Non-pigmented ciliary epithelial cell (primary cell): ENCODE measurements at places on chromosomes 12 and 14.

DNA sequence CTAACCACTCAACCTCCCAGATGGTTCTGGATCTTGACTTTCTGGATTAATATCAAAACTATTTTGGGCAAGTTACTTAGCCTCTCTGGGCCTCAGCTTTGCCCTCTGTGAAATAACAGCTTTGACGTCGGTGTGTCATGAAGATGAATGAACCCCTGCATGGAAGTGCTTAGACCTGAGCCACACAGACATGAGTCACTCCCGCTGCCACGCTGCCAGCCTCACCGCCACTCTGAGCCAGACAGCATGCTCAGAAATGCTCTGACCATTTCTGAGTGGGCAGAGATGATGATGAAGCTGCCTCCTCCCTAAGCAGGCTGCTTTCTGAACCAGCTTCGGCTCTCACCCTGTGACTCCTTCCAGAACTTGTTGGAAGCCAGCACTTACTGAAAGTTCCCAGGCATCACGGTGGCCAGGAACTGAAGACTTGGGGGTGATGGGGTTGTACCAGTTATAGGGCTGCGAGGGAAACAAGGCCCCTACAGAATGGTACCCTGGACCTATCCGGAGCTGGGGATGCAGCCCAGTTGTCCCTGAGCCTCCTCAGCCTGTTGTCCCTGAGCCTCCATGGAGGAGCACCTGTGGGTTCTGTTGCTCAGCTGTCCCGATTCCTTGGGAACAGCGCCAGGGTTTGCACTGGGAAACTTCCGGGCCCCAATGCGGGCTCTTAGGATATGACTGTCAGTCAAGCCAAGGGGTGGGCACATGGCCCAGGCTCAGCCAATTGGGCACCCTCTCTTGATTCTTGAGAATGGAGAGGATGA lies 2.0 kb upstream of the CCDC197 start:
- DNase-seq, result peak; percentile 1

GRCh38 chr12:92079054-92079385 lies 66.6 kb downstream of the BTG1 start:
- no peak for DNase-seq

DNA sequence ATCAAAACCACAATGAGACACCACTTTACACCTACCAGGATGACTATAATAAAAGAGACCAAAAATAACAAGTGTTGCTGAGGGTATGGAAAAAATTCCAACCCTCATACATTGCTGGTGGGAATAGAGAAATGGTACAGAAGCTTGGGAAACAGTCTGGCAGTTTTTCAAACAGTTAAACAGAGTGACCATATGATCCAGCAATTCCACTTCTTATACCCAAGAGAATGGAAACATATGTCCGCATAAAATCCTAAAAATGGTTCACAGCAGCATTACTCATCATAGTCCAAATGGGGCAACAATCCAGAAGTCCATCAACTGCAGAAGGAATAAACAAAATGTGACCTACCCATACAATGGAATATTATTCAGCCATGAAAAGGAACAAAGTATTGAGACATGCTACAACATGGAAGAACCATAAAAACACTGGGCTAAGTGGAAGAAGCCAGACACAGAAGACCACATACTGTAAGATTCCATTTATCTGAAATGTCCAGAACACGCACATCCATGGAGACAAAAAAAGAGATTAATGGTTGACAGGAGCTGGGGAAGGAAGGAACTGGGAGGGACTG lies 44.5 kb downstream of the CHGA start:
- no peak for DNase-seq

DNA sequence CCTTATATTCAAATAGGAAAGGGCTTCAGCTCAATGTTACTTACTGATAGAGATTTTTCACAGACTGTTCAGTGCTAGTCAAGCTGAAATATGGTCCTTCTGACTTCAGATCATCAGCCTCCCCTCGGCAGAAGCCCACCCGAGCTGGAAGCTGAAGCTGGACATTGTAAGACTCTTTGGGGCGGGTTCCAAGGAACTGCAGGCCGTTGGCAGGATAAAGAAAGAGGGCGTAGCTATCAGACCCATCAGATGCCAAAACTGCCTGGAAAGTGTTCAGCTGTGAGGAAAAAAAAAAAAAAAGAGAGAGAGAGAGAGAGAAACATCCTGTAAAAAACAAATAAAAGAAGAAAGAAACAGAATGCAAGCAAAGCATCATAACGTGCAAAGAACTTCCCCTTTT lies 8.8 kb downstream of the NID2 start:
- no peak for DNase-seq

DNA sequence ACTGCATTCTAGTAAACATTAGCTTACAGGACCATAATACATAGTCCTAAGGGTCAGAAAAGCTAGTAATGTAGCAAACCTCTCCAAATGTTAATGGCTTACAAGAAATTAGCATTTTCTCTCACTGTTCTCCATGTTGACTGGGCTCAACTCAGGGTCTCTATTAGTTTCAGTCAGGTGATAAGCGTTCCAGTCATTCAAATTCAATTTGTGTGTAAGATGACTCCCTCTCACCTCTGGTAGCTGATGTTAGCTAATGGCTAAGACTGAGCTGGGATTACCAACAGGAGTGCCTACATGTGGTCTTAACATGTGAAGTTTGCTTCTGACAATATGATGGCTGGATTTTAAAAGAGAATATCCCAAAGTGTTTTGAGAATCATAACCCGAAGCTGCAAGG lies 630.5 kb upstream of the USP15 start:
- DNase-seq, result no peak

GRCh38 chr12:57449375-57449774 lies 5.7 kb upstream of the INHBE start:
- no peak for DNase-seq

GRCh38 chr14:89618811-89619551 lies 201.9 kb upstream of the FOXN3 start:
- no peak for DNase-seq

GRCh38 chr12:47860279-47860841 lies 40.7 kb upstream of the HDAC7 start:
- DNase-seq, result no peak

DNA sequence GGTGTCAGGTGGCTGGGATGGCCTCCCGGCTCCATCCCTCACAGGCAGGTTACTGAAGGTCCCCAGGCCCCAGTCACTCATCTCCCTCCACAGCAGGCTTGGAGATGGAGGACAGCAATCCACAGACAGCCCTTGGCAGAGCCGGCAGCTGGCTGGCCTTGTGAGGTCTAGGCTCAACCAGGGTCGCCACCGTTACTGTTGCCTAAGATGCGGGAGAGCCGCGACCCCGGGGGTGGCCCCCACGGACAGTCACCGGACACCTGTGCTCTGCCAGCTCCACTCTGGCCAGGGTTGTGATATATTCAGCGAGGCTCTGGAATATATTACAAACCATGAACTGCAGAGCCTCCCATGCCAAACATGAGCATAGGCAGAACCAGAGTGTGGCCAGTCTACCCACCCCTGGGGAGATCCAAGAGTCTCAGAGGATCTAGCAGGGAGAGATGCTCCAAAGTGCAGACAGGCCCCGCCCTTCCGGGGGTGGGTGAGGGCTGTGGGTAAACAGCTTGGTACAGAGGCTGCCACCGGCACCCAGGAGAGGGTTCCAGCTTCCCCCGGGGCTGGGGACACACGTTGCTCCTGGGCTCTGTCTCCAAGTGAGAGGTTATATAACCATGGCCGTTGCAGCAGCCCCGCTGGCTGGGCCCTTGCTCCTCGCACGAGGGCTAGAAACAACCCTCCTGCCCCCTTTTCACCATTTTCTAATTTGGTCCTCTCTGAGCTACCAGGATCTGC lies 55.9 kb upstream of the DIO3 start:
- DNase-seq, result no peak

GRCh38 chr12:108838194-108839017 lies 19.0 kb downstream of the SSH1 start:
- DNase-seq, result peak; percentile 100

DNA sequence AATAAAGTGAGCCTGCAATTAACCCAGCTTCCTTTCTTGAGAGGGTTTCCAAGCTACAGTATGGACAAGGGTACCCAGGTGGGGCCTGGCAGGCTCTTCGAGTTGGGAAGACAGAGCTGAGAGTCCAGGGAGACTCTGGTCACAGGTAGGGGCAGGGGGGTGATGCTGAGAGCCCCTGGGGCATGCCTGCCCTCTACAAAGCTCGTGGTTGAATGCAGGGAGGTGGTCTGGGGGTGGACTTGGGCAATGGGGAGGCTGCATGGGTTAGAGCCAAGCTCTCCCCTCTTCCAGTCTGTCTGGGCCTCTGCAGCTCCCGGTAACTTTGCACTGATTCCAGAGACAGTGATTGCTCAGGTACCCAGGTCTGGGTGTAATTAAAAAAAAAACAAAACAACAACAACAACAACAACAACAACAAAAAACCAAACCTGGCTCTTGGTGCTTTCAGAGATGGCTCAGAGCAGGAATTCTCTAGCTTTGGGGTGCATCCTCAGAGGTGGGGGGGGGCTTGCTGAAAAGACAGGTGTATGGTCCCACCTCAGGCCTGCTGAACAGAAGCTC lies 30.8 kb upstream of the PPP2R5C start:
- no peak for DNase-seq

DNA sequence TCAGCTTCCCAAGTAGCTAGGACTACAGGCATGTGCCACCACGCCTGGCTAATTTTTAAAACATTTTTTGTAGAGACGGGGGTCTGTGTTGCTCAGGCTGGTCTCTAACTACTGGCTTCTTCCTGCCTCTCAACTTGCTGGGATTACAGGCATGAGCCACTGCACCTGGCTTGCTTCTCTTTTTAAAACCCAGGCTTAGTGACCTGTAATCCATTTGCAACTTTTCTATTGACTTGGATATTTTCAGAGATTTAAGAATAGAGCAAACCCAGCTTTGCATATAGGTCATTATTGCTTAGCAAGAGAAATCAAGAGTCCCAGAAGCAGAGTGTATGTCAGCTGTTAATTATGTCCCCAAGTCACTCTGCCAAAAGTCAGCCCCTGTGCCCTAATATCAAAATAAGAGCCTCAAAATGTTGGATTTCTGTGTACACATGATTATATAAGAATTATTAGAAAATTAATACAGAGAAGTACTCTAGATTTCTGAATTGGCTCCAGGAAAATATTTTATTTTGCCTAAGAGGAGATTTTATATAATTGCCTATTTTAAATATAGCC lies 24.9 kb downstream of the TCP11L2 start:
- no peak for DNase-seq

GRCh38 chr12:128982933-128983332 lies 129.7 kb downstream of the GLT1D1 start:
- DNase-seq, result no peak

DNA sequence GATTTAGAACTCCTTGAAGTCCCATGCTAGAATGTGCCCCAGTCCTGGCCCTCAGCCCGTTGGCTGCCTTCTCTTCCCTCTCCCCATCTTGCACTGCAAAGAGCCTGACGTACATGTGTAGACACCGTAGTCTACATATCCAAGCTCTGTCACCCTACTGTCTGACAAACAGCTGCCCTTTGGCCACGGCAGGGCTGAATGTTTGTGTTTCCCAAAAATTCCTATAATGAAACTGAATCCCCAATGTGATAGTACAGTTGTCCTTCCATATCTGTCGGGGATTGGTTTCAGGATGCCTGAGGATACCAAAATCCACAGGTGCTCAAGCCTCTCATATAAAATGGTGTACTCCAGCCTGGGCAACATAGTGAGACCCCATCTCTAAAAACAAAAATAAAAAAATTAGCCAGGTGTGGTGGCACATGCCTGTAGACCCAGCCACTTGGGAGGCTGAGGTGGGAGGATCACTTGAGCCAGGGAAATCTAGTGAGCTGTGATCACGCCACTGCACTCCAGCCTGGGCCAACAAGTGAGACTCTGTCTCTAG lies 12.3 kb upstream of the TFCP2 start:
- DNase-seq, result no peak

DNA sequence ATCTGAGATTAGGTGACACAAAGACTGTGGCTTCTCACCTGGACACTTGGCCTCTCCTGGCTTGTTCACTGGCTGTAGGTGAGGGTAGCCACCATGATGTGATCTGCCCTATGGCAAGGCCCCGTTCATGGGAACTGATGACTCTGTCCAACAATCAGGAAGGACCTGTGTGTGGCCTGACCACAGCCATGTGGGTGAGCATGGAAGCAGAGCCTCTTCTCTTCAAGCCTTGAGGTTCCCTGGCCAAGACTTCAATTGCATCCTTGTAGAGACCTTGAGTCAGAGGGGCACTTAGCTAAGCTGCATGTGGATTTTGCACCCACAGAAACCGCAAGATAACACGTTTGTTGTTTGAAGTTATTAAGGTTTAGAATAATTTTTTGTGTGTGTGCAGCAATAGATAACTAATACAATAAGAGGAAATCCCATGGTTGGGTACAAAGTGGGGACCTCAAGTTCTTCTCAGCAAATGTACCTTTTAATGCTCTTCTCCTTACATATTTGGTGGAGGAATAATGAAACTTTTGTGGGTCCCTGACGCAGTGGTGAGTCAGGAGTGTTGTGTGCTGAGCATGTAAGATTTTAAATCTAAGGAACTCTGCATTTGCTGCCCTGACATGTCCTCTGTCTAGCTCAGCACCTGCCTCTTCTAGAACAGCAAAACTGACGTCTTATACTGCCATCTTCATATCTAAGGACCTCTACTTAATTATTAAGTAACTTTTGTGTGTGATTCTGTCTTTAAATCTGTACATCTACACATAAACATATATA lies 27.5 kb upstream of the PLEKHG7 start:
- no peak for DNase-seq

DNA sequence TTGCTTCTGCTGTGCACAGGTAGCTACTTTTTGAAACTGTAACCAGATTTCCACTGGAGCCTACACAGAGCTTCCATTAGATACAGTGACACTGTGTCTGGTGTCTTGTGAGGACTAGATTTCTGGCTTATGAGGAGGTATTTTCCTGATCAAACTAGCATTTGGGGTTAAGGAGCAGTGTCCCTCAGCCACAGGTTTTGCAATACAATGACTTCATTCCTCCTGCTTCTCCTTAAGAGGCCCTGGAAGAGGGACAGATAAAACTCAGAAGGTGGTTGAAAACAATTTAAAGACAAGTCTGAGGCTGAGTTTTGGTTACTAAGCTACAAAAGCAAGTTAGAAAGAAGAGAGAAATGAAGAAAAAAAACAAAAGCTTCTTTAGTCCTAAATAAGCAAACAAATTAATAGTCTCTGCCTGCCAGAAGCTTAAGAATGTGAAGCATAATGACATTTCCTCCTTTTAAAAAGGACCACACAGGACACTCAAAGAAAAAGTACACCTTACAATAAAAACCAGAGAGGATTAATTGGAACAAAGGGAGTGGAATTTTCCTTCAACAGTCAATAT lies 53.0 kb downstream of the PKP2 start:
- peak; percentile 17 for DNase-seq

GRCh38 chr12:126998031-126998430 lies 1268.9 kb upstream of the TMEM132C start:
- DNase-seq, result no peak

DNA sequence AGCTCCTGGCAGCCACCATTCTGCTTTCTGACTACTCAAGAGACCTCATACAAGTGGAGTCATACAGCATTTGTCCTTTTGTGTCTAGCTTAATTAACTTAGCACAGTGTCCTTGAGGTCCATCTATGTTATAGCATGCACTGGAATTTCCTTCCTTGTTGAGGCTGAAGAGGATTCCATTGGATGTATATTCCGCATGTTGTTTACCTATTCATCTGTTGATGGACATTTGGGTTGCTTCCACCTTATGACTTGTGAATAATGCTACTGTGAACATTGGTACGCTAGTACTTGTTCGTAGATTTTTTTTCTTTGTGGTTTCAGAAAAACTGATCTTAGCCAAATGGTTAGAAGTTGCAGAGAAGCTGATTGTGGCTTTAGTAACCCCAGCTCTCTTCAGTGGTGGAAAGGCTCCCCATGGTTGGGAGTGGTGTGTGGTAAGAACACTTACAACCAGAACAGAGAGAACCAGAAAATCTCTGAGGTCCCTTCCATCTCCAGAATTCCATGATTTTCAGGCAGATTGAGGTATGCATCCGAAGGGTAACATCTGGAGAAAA lies 118.4 kb downstream of the SAMD4A start:
- no peak for DNase-seq

GRCh38 chr14:33315721-33316120 lies 377.0 kb downstream of the NPAS3 start:
- DNase-seq, result no peak
